ENCODE measurements at places on chromosomes 12 and 14.

- no peak for DNase-seq
Measured at GRCh38 chr14:59698793-59699192, 122.2 kb upstream of the CCDC175 start.

GRCh38 chr12:122834104-122834920, 945 bp upstream of the HIP1R start:
- peak; percentile 70 for DNase-seq

GRCh38 chr14:56324856-56325699, 206.9 kb downstream of the PELI2 start:
- DNase-seq = no peak

- no peak for DNase-seq
Measured at GRCh38 chr14:91750634-91751198, 18.8 kb upstream of the CATSPERB start.

- peak; percentile 8 for DNase-seq
Measured at GRCh38 chr12:107092669-107093416, 506 bp downstream of the CRY1 start.

- no peak for DNase-seq
Measured at GRCh38 chr14:91289464-91289863, 45.0 kb upstream of the GPR68 start.

DNA sequence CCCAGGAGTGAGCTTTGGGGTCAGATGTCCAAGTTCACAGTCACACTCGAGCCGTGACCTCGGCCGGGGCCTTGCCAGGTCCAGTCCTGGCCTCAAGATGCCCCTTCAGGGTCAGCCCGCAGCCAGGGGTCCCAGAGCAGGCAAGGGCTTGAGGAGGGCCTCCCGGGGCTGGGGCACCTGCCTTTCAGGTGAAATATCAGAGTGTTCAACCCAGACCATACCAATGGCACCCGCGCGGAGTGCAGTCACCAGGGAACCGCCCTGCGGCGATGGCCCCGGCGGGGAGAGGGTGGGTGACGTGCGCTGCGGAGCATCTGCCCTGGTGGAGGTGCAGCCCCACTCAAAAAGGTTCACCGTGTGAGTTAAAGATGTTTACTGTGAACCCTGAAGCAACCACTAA, 16.9 kb downstream of the LRCOL1 start:
- no peak for DNase-seq

DNA sequence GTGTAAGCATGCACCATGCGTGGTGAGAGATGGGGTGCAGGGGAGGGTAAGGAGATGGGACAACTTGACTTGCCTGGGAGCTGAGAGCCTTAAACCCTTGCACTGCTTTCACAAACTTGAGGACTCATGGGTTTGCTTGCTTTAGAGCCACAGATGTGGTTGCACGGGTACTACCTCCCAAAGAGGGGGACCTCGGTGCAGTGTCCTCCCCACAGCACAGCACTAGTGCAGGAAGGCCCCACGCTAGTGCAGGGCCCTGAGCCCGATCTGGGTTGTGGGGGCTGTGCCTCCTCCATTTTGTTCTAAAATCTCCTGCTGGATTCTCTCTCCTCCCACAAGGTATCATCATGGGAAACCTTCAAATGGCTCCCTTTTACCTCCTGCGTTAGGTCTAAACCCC, 11.2 kb downstream of the KRT72 start:
- no peak for DNase-seq

- no peak for DNase-seq
Measured at GRCh38 chr14:45084946-45085346, 1.0 kb downstream of the PRPF39 start.

DNA sequence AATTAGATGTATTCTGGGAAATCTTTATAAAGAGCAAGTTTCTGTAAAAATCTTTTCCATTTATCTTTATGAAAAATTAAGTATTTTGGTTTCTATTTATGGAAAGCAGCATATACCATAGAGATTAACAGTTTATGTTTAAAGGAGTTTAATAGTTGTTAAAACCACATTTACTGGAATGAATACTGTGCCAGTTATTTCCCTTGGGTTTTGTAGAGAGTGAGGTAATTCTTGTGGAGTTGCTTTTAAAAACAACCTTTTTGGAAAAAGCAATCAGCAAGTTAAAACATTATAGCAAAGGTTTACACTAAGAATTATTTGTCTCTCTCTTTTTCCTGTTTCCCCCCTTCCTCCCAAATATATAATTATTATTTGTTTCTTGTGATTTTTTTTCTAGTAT, 34.9 kb downstream of the AEBP2 start:
- DNase-seq = no peak

- no peak for DNase-seq
Measured at GRCh38 chr14:104991896-104992230, 6.3 kb downstream of the CLBA1 start.

DNA sequence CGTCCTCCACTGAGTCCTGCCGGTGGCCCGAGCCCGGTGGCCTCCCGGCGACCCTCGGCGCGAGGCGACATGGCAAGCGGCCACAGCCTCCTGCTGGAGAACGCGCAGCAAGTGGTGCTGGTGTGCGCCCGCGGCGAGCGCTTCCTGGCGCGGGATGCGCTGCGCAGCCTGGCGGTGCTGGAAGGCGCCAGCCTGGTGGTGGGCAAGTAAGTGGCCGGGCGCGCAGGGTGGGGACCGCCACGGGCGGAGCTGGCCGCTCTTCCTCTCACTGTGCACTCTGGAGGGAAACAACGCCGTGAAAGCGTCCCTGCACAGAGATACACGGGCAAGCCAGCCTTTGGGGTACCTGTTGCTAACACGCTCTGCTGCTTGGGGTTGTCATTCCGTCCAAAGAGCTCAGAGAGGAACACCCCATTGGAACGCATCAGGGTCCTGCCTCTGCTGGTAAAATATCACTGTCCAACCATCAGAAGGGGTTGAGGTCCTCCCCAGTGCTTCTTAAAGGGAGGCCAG, at the start of gene AMDHD1:
AMDHD1 (plus strand) TSS at position 2 of the 513 bp plus-strand sequence; CDS start at position 70, 68 bp downstream.
- peak; percentile 79 for DNase-seq

- no peak for DNase-seq
Measured at GRCh38 chr14:76123426-76124225, 28.1 kb upstream of the GPATCH2L start.

- no peak for DNase-seq
Measured at GRCh38 chr14:52954346-52955214, 3.7 kb upstream of the FERMT2 start.

- no peak for DNase-seq
Measured at GRCh38 chr12:121064116-121064515, 25.1 kb upstream of the OASL start.

- no peak for DNase-seq
Measured at GRCh38 chr12:25558586-25558985, 5.5 kb upstream of the LMNTD1 start.

GRCh38 chr12:100267603-100268281, 765 bp downstream of the SCYL2 start:
- DNase-seq = peak; percentile 16

GRCh38 chr12:120998435-120998834, 17.9 kb downstream of the C12orf43 start:
- peak; percentile 39 for DNase-seq

DNA sequence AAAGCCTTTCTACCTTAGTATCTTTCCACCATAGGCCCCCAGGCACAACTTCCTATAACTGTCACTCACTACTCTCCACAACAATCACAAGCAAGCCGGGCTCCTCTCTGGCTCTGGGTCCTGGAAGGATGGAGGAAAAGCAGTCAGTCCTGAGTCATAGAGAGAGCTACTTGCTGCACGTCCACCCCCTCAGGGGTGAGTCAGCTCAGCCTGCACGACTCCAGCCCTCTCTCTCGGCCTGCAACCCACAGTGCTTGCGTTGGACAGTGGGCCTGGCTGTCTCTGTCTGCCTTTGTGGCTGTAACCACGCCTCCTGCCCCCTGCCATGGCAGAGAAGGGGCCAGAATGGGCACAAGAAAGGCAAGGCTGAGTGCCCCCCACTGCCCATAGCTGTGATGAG, 154.1 kb upstream of the FKBP4 start:
- DNase-seq = peak; percentile 96

DNA sequence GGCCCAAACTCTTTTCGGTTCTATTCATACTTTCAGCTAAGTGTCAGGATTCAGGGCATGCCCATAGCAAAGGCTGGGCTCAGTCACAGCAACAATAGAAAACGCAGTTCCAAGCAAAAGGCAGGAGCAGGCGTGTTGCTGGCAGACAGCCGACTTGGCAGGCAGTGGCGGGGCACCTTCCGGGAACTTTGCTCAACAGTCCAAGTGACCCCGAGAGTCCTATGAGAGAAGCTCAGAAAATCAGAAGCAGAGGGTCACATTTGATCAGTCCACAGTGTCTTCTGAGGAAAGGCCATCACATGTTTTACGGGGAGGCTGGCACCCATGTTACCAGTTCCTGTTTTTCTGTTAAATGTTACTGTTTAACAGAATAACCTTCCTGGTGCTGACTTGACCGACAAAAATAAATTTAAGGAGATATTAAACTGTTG, 115.0 kb downstream of the DACT1 start:
- no peak for DNase-seq

GRCh38 chr14:30271811-30272323, 287.1 kb upstream of the G2E3 start:
- DNase-seq = no peak

DNA sequence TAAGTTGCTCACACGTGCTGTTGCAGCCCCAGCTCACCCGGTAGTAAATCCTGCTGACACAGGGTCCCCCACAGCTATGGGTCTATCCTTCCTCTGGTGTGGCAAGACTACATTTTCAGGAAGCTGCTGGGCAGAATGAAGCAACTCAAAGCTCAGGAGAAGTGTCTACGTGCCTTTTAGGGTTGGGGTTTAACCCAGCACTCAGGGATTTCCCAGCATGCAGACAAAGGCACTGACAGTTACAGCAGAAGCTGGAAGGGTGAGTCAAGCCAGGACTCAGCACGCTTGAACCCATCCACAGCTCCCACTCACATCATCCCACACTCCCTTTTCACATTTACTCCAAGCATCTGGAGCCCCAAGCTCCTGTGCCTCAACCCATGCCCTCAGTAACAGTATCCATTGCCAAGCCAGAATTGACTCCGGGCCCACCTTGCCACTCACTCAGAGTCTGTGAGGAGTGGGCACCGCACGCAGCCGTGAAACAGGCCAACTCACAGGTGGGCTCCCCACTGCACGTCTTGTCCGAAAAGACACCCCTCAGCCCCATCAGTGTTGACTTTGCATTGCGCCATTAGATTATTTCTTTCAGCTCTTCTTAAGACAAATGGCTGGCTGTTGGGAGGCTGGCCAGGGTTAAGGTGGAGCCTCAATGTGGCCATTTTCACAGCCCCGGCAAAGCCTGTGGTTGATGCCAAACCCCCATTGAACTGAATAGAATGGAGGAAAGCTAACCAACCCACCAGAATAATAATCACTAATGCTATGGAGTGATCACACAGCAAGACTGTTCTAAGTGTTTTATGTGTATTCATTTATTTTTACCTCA, 59.6 kb downstream of the ZFP36L1 start:
- no peak for DNase-seq

DNA sequence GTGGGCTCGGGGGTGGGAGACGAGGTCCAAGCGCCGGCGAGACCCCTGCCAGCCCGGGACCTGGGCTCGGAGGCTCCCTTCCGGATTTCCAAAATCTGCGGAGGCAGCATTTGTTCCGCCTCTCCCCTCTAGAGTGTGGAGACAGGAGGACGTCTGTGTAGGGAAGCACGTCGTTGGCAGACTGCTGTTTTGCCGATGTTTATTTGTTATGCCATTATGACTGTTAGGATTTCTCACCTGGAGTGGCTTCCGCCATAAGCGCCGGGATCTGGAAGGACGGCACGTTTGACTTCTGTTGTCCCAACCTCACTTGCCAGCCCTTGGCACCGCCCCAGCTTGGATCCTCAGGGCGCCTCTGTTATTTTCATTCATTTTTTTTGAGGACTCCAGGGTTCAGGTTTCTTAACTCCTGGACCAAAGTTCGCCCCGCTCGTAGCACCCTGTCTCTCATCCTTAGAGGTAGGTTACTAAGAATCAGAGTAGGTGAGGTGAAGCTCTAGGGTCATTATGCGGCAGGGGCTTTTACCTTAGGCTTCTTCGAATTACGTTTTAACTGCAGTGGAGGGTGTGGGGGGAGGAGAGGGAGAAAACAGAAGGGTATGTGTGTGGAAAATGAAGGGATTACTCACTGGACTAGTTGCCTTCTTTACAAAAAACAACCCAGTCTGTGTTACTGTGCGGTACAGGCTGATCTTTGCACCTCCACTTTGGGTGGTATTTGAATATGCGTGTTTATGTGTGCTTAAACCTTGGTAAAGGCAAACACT, 547 bp upstream of the PYGL start:
- peak; percentile 69 for DNase-seq

DNA sequence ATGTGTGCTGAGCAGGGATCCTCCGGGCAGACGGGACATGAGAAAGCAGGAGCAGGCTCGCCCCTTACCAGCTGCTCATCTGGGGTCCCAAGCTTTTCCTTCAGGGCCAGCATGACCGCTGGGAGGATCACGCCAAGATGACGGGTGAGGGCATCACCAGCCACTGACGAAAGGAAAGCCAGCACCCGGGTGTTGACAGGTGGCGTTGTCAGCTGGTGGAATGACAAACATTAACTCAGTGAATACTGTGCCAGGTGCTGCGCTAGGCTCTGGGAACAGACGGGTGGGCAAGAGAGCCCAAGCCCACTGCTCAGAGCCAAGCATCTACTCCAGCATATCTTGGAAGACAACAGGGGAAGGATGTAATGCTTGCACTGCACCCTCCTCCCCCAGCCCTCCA, 21.3 kb upstream of the RAB35 start:
- DNase-seq = no peak

GRCh38 chr14:25833341-25834126, 764.3 kb downstream of the NOVA1 start:
- DNase-seq = no peak

DNA sequence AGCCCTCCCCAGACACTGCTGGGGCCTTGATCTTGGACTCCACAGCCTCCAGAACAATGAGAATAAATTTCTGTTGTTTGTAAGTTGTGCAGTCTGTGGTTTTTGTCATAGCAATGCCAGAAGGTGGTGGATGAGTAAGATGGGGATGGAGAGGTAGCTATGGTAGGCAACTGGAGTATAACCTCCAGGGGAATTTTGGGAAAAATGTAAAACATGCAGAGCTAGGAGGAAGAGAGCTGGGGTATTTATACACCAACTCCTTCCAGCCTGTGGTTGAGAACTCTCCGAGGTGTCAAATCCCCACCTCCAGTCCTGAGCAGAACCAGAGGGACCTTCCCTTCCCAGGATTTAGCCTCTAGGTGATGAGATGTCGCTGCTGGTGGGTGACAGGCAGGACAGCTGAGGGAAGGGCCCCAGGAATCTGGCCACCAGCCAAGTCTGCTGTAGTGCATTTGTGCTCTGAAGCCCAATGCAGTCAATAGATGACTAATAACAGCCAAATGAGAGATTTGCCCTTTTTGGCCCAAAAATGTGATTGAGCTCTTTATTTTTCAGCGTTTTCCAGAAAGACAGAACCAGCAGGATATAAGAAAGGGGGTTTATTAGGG, 19.1 kb upstream of the CEP170B start:
- DNase-seq = no peak

GRCh38 chr14:92993302-92993701, 70.4 kb downstream of the CHGA start:
- no peak for DNase-seq
